Right forelimb (tissue), 1 donor: ENCODE measurements at places on chromosomes 3 and 15.

- no peak for DNase-seq
Measured at GRCh38 chr3:139538733-139539132, 809 bp downstream of the RBP1 start.

DNA sequence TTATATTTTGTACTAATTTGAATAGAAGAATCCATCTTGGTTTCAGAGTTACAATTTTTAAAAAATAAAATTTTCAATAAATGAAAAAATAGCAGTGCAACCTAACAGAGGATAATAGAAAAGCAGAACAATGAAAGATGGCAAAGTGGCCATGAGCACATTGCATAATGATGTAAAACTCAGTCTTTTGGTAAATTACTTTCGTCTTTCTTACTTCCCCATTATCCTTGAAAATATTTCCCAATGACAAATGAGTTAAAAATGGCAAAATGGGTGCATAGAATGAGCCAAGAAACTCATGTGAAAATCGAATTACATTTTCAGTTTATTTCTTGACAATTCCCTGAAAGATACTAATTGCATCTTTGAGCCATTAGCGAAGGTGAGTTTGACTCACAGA, 236.4 kb downstream of the CDIN1 start:
- no peak for DNase-seq

DNA sequence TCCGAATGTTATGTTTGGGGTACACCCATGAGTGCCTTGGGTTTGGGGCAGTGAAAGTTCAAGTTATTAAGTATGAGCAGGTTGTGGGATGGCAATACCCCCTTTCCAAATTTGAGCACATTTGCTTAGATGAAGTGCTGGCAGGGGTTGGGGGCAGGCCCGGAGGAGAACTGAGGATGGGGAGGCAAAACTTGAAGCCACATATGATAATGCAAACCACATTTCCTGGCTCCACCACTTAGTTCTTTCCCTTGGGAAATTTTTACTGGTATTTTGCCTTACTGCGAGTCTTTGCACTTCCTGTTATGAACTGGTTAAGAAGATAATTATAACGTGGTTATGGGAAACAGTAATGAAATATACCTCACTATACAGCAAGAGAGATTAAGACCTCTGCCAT, 336.0 kb upstream of the ONECUT1 start:
- no peak for DNase-seq

GRCh38 chr3:1591327-1592028, 498.7 kb downstream of the CNTN6 start:
- DNase-seq: no peak

- DNase-seq: no peak
Measured at GRCh38 chr3:183883291-183884096, 1.2 kb downstream of the PARL start.

DNA sequence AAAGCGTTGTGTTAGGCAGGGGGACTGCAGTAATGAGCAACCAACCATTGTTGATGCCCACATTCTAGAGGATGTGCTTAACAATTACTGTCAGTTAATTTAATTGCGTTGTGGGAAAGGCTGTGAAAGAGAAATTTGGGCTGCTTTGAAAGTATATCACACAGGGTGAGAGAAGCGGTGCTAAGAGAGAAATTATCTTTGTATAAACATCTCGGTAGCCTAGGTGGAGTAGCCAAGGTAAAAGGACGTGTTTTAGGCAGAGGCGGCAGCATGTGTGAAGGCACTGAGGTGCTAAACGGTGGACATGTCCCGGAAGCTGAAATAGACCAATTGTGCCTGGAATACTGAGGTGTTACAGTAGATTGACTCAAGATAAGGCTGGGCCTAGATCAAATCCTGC, 71.9 kb downstream of the UBE2E2 start:
- no peak for DNase-seq
